ENCODE measurements at places on chromosomes 5 and 9.

GRCh38 chr5:158953929-158954534 is 145.7 kb downstream of the EBF1 start:
- no peak for DNase-seq

GRCh38 chr5:157506981-157507780 is 47.2 kb downstream of the NIPAL4 start:
- no peak for DNase-seq

DNA sequence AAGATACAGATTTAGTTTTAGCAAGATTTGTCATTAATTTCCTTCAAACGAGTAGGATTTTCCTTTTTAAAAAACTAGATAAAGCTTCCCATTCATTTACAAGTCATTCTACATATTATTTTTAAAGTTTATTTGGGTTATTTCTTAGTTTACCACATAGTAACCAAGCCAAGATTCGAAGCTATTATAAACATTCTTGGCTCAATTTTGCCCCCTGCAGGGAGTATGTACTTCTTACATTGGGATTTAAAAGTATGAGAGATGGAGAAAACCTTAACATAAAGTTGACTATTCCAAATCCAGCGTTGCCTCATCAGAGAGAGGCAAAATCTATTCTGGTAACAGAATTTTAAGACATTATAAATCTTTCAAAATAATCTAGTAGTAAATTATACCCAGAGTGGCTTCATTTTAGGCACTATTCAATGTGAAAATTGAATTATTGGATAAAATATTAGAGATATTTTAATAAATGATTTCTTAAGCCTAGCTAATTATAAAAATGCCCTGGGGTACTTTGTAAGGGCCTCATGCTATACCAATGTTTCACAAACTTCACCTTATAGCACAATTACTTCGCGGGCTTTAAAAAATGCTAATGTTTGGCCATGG is 39.1 kb downstream of the FBN2 start:
- DNase-seq, result no peak

DNA sequence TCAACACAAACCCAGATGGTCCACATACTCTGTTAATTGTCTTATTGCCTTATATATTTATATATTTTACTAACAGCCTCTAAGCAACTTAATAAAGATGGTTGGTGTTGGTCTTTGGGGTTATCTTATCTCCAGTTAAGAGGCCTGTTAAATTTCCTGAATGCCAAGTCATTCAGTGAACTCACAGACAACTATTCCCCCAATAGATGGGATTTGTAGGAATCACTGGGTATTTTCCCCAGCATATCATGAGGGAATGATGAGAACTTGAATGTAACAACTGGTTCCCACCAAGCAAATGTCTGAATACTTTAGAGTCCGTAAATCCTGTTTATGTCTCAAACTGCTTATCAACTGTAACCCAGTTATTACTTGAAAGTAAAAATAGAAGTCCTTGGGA is 42.7 kb upstream of the RETREG1 start:
- no peak for DNase-seq

GRCh38 chr5:124105326-124105725 is 593.3 kb downstream of the CSNK1G3 start:
- DNase-seq, result no peak
